ENCODE measurements at places on chromosomes 4 and X. TPM values are rescaled to one million over a fixed set of nuclear protein-coding genes. Genes with fewer than 3 reads are reported as not detected.
A peak's percentile ranks its signal among the peaks of the same experiment; 100 is the strongest.

- no peak overlapping the region for H3K4me3 ChIP-seq
- H3K27ac ChIP-seq, result no peak overlapping the region
- no peak for DNase-seq
- H3K36me3 ChIP-seq, result no peaks in the 10 kb centered on the region
- H3K27me3 ChIP-seq, result no peaks in the 10 kb centered on the region
These were observed 6.7 kb upstream of the ZNF41 start for GRCh38 chrX:47489507-47490275.

The ANXA3 gene
- 7.2 TPM for total RNA-seq

DNA sequence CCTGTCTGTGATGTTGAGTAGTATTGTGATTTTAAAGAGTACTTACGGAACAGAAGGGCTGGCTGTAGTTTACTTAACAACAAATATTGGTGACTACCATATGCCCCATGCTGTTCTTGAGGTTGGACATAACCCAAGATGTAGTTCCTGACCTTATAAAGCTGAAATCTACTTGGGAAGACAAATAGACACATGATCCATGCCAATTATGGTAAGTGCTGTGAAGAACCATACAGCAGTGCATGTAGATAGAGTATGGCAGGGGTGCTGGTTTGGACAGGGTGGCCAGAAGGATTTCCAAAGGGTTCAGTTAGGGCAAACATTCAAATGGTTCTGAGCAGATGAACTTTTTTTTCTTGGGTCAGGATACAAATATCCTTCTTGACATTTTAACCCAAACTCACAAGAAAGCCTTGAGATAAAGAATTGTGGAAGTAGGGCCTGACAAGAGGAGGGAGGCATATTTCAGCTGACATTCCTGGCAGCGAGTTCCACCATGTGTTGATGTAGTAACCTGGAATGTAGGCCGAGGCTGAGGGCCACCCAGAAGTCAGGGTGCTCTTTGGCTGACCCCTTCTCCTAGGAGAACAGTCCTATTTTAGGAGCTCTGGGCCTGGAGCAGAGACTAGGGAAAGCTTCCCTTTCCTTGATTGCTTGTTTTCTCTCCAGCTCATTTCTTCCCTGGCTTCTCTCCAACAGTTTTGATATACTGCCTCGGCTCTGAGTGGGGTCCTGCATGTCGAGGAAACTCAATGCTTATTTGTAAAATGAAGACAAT lies 74.2 kb downstream of the FREM3 start:
- no peak overlapping the region for H3K27ac ChIP-seq
- peak; percentile 41 for DNase-seq
- H3K4me3 ChIP-seq, result no peak overlapping the region
- no peaks in the 10 kb centered on the region for H3K4me1 ChIP-seq
- H3K36me3 ChIP-seq, result no peaks in the 10 kb centered on the region

DNA sequence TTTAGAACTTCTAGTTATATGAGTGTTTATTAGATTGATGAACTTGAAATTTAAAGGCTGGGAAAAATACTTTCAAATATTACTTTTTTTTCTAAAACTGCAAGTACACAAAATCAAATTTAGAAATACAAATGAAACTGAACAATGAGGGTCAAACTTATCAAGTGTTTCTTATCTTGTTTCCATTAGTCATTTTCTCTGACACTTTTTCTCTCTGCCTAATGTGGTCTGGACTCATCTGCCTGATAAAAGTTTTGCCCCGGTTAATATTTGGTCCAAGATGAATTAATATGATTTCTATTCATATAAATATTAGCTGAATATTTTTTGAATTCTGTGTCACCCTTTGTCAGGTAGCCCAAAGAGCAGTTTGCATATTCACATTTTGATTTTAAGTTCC lies 8.7 kb upstream of the HPGDS start:
- no peaks in the 10 kb centered on the region for H3K4me1 ChIP-seq
- no peaks in the 10 kb centered on the region for H3K27me3 ChIP-seq
- H3K4me3 ChIP-seq, result no peak overlapping the region

The TCEAL6 gene
- not detected for total RNA-seq

Data from fibroblast of lung (primary cell).